ENCODE measurements at places on chromosomes 7 and 10. TPM values are rescaled to one million over a fixed set of nuclear protein-coding genes. Genes with fewer than 3 reads are reported as not detected.

Gene RAB19
- not detected for total RNA-seq

Gene MKRN1
- total RNA-seq: 71.4 TPM

Gene MRC1
- total RNA-seq: 0.37 TPM

Gene SEMA3E
- total RNA-seq: 0.06 TPM

Gene HHEX
- total RNA-seq: 4.6 TPM

Gene LRRN3
- 42.8 TPM for total RNA-seq

Gene SUMF2
- 238 TPM for total RNA-seq

Gene HGF
- 792 TPM for total RNA-seq

Gene ANXA11
- total RNA-seq: 103 TPM

Gene EXOC6
- 14.5 TPM for total RNA-seq

Gene LMTK2
- total RNA-seq: 7.4 TPM

Gene DOCK1
- 80.1 TPM for total RNA-seq

Gene MNX1
- total RNA-seq: not detected

Gene ANKRD7
- 0.26 TPM for total RNA-seq

Gene GALNT11
- 65.2 TPM for total RNA-seq

Gene ITIH2
- 0.06 TPM for total RNA-seq

Gene GLCCI1
- 15.5 TPM for total RNA-seq

Gene UTF1
- not detected for total RNA-seq

Gene MEOX2
- 18.0 TPM for total RNA-seq

Gene CALHM2
- total RNA-seq: 38.6 TPM

Gene RARRES2
- total RNA-seq: not detected

Gene TAS2R41
- total RNA-seq: not detected

Gene PRSS37
- total RNA-seq: not detected

Gene NEUROG3
- not detected for total RNA-seq

Gene DNAJC1
- total RNA-seq: 47.6 TPM

Gene FGFBP3
- total RNA-seq: 1.1 TPM

Gene MSS51
- 1.2 TPM for total RNA-seq

Gene KIF20B
- 9.4 TPM for total RNA-seq

Gene PKD2L1
- total RNA-seq: not detected

Gene IDI2
- not detected for total RNA-seq

Gene GNG11
- 93.0 TPM for total RNA-seq

Gene ALOX5
- not detected for total RNA-seq

Gene ATOH7
- total RNA-seq: not detected

Gene CALHM3
- total RNA-seq: not detected

Measured in aortic smooth muscle cell (primary cell).